Transverse colon (tissue), 4 donors: ENCODE measurements at places on chromosomes 1 and 21.

DNA sequence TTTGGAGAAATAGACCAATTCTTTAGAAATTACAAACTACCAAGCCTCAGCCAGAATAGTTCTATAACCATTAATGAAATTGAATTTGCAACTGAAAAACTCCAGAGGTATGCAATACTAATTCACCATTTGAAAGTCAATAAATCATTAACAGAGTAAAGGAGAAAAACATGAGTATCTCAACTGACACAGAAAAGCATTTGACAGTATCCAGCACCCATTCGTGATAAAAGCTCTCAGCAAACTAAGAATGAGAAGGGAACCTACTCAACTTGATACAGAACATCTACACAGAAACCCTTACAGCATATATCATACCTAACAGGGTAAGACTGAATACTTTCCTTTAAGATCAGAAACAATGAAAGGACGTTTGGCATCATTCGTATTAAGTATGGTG is 54.3 kb downstream of the ST6GALNAC5 start:
- DNase-seq, result no peak

GRCh38 chr1:3727042-3727824 is 25.0 kb upstream of the CCDC27 start:
- no peak for DNase-seq

GRCh38 chr1:86866665-86867064 is 47.3 kb downstream of the SELENOF start:
- DNase-seq, result no peak

DNA sequence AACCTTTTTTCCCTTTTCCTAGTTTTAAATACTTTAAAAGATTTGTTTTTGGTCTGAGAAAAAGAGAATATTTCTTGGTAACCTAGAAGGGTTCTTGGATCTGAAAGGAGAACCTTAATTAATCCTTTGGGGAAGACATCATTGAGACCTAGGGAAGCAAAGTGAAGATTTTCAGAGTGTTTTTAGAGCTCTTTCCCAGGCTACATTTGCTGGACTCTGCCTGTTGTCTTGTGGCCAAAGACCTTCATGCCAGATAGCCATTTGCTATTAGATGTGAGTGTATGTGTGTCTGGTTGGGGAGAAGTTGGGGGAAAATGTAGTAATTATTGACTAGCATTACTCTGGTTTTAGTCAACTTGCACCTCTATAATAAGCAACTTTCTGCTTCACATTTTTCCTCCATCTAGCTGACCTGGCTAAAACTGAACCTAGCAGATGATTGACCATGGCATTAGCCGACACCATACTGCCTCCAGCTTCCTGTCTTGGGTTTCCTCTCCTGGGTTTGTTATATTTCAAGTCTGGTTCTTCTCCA is 239.1 kb downstream of the USP25 start:
- no peak for DNase-seq

DNA sequence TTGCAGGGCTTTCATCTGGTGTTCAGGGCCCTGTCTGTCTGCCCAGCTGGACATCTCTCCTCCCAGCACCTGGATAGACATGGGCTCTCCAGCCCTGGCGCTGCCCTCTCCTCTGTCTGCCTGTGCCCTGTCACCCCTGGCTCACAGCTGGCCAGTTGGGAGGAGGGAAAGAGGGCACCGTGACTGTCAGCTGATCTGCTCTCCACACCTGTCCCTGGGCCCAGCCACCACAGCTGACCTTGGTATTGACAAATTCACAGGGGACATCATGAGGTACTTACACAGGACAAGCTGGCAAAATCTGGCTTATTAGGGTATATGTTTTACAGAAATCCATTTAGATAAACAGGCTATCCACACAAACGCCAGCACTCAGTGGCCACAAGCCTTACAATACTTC is 8.3 kb downstream of the TNR start:
- DNase-seq, result no peak

DNA sequence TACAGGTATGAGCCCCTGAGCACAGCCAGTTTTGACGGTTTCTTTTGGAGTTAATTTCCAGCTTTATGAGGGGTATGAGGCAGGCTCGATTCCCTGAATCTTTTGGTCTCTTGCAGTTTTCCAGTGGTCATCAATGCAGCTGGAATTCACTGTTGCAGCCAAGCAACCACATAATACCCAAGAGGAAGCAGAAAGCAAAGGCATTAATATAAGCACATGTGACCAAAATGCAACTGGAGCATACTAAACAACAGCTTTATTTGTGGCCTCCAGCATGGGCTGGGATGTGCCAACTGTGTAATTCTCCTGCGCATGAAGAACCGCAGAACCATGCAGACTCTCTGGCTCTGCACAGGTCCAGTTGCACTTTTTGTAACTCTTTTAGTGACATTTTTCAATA is 33.0 kb downstream of the DSCAM start:
- no peak for DNase-seq

DNA sequence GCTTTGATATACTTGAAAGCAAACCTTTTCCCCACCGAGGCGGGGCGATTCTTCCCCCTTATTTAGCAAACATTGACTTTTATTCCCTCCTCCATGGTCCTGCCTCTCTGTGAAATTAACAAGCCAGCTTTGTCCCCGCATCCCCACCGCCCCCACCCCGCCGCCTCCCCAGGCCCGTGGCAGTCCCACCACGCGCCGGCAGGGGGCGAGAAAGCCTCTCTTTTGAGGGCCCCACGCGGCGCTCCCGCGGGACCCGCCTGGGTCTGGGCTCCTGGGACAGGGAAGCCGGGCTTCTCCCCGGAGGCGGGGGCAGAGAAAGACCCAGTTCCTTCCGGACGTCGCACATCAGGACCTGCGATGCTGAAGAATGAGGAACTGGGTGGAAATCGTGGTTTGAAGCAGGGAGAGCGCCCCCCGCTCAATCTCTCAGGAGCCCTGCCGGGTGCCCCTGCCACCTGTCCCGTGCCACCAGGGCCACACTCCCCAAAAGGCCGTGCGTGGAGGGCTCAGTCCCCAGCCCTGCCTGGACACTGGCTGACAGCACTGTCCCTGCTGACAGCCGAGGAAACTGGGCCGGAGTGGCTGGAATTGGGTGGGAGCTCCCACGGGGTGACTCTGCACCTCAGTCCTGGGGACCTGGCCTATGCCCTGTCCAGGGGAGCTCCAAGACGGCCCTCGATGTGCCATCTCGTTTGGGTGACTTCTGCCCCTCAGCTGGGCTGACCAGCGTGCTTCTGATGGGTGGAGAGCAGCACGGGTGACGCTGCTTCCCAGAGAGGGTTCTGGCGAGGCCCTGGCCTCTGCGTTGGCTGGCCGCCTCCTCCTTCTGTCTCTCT is 8.6 kb upstream of the ACTRT2 start:
- DNase-seq, result peak; percentile 43

DNA sequence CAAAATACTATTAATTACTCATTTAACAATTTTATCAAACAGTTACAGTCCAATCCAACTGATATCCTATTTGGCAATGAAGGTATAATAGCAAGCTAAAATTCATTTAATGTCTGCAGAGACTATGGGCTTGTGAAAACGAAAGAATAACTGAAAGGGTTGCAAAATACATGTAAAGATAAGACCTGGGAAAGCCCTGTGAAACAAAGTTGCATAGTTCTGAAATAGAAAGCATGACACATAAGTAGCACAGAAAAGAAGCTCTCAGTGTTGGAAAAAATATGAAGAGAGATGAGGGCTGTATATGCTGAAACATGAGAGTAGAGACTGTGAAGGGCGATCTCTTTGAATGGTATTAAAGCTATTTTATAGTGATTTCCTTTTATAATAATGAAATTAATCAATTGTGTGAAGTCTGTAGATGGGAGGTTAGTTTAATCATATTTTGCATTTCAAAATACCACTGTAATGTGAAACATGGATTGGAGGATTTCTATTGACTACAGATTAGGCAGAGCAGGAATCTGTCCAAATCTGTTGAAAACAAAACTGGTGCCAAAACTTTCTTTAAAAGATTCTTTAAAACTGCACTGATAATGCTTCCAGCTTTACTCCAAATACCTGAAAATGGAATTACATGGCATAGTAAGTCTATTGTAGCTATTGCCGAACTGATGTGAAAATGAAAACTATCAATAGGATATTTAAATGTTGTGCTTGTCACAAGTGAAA is 1518.9 kb upstream of the B3GALT2 start:
- DNase-seq, result no peak

DNA sequence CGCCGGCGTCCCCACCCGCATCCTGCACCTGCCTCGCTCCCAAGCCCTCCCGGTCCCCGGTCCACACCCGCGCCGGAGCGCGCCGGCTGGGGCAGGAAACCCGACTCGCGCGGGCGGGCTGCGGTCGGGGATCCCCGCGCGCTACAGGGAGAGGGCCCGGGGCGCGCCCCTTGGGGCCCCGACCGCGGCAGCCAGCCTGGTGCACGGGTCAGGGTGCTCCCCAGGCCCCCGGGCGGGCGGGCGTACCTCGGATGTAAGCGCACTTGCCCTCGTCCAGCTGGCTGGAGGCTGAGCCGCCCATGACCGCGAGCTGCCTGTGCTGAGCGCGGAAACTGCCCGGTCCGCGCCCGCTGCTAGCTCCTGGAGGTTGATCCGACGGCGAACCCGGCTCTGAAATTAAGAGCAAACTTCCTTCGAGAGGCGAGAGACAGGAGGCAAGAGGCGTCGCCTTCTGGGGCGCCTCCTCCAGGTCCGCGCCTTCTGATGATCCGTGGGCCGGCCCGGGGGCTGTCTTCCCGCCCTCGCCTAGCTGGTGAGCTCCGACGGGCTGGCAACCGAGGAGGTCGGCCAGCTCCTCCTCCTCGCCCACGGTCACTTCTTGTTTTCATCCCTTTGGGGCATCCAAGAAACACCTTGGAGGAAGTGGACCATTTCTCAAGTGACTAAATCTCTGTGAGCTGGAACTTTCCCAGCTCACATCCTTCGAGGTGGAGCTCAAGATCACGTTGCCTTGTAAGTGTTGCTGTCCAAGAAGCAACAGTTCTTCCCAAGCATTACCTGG is at the start of gene NIBAN1:
Gene NIBAN1 (minus strand): TSS at position 453 of the 781 bp plus-strand sequence. CDS start 152 bp downstream, at position 301.
- DNase-seq, result peak; percentile 76

GRCh38 chr1:228043281-228043848 is 36.6 kb downstream of the WNT3A start:
- DNase-seq, result no peak

DNA sequence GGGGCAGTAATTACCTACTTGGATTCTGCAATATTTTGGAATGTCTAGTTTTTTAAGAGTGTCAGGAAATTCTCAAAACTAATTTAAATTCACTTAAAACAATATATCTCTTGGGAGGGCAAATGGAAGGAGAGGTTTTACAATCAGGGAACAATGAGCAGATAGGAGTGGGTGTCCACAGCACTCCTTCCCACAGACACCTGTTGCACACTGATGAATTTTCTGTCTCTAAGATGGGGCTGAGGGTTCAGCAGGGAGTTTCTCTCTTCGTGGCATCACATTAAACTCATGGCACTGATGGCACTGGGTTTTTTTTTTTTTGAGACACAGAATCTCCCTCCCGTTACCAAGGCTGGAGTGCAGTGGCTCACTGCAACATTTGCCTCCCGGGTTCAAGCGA is 5.5 kb downstream of the PHF13 start:
- no peak for DNase-seq

DNA sequence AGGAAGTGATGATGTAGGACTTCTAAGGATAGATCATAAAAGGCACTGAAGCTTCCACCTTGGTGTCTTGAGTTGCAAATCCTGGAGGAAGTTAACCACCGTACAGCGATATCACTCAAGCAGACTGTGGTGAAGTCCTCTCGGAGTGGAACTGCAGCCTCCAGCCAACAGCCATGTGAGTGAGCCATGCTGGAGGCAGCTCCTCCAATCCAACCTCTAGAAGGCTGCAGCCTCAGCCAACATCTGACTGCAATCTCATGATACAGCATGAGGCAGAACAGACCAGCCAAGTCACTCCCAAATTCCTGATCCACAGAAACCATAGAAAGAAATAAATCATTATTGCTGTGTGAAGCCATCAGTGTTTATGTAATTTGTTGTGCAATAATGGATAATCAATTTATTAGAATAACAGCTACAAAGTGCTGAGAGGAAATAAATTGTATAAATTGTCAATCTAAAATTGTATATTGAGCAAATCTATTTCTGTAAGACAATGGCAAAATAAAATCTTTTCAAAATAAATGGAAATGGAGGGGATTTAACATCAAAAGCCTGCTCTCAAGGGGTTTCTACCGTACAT is 65.0 kb downstream of the PRSS38 start:
- DNase-seq, result no peak

GRCh38 chr1:32114420-32114819 is 6.6 kb downstream of the KPNA6 start:
- DNase-seq, result no peak

GRCh38 chr1:55699228-55699627 is 484.1 kb upstream of the USP24 start:
- DNase-seq, result no peak

DNA sequence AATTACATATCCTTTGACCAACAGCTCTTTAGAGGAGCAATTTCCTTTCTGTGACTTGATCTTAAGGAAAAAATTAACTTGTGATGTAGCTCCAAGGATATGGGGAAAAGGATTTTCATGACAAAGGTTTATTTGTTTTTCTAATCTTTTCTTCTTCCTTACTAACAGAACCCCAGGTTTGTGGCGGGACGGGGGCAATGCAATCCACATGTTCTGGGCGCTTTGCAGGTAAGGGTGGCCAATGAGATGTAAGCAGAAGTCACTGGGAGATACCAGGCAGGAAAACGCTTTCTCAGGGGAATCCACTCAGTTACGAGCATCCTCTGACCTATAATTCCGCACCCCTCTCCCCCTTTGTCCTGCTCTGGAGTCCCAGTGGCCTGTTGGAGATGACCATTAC is 122.0 kb downstream of the MRPS6 start:
- no peak for DNase-seq

DNA sequence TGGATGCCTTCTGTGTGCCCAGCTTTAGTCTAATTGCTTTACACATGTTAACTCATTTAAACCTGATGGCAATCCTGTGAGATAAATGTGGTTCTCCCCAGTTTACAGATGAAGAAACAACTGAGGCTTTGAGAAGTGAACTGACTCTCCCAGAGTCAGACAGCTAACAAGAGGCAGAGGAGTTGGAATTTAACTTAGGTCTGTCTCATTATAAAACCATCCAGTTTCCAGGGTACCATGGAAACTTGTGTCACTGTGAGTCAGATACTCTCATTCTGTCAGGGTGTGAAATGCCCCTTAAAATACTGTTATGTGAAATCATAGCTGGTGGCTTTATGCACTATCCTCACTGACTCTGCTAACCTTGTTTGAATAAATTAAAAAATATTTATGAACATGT is 206.6 kb downstream of the PBX1 start:
- DNase-seq, result no peak

- no peak for DNase-seq
Observed at GRCh38 chr1:6507037-6507428, 15.6 kb upstream of the PLEKHG5 start.

DNA sequence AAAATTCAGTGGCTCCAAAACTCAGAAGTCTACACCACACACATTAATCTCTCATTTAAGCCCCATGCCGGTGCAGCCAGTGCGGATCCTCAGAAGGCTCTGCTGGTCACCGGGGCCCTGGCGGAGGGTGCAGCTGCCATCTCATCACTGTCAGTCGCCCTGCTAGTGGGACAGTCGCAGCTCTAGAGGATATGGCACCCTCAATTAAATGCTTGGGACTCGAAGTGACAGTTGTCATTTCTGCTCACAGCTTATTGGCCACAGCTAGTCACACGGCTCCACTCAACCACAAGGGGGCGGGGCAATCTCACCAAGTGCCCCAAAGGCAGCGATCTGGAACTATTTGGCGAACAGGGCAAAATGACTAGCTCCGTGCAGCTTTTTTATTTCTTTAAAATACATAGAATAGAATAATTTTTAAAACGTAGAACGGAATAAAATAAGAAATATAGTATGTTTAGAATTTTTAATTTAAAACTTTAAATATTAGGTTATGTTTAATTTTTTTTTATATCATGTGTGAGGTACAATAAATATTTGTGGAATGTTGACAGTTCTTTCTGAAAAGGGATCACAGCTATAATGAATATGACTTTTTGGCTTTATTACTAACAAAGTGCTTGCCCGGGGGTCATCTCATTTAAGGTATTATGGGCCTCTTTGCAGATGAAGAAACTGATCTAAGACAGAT is 8.0 kb upstream of the MAN1C1 start:
- peak; percentile 89 for DNase-seq
